Bronchial epithelial cell (primary cell): ENCODE measurements at places on chromosomes 4 and X. TPM values are rescaled to one million over a fixed set of nuclear protein-coding genes. Genes with fewer than 3 reads are reported as not detected.

GUCY1B1 gene
- 2.1 and 4.6 TPM in 2 replicates for total RNA-seq

TMPRSS11F gene
- total RNA-seq, result 1.6 and 2.3 TPM in 2 replicates

LRP2BP gene
- 0.53 and 0.64 TPM in 2 replicates for total RNA-seq

CCDC149 gene
- total RNA-seq, result 4.2 and 5.1 TPM in 2 replicates

NHS gene
- 0.79 and 1.0 TPM in 2 replicates for total RNA-seq

COL4A6 gene
- 21.1 and 23.4 TPM in 2 replicates for total RNA-seq

PPP1R2C gene
- total RNA-seq, result not detected in 2 replicates

ESX1 gene
- not detected in 2 replicates for total RNA-seq

SYTL4 gene
- total RNA-seq, result 0.26 and 0.77 TPM in 2 replicates

BTK gene
- under 0.01 TPM in 1 of 2 replicates, not detected in the other for total RNA-seq

TMEM47 gene
- 10.0 and 12.4 TPM in 2 replicates for total RNA-seq

SYN1 gene
- total RNA-seq, result 0.26 TPM in 1 of 2 replicates, not detected in the other

BMP3 gene
- under 0.01 and 0.38 TPM in 2 replicates for total RNA-seq

EPGN gene
- total RNA-seq, result 7.9 and 129 TPM in 2 replicates

CXCL3 gene
- 0.26 and 1.2 TPM in 2 replicates for total RNA-seq

RIPPLY1 gene
- total RNA-seq, result 0.13 TPM in 1 of 2 replicates, not detected in the other
